Right renal cortex interstitium (tissue), 3 donors: ENCODE measurements at places on chromosomes 2 and 18.

- DNase-seq: no peak
These were observed 8.4 kb upstream of the LIMS2 start for GRCh38 chr2:127683757-127684156.

- no peak for DNase-seq
These were observed 38.3 kb downstream of the GCG start for GRCh38 chr2:162113776-162114168.

DNA sequence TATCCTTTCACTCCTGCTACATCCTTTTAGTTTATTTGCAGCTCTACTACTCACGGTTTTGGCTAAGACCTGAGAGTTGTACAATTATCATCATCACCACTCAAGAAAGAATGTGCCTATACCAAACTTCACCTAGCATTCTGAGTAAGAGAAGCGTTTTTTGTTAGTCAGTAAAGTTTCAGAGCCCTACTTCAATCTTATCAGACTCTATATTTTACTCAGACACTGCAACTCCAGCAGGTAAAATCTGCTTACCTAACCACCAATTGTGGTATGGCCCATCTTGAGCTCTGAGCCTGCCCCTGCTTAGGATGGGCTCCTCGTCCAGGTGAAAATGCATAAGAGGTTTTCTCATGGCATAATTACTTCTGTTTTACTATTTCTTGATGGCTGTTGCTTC is 37.1 kb downstream of the ICOS start:
- no peak for DNase-seq

DNA sequence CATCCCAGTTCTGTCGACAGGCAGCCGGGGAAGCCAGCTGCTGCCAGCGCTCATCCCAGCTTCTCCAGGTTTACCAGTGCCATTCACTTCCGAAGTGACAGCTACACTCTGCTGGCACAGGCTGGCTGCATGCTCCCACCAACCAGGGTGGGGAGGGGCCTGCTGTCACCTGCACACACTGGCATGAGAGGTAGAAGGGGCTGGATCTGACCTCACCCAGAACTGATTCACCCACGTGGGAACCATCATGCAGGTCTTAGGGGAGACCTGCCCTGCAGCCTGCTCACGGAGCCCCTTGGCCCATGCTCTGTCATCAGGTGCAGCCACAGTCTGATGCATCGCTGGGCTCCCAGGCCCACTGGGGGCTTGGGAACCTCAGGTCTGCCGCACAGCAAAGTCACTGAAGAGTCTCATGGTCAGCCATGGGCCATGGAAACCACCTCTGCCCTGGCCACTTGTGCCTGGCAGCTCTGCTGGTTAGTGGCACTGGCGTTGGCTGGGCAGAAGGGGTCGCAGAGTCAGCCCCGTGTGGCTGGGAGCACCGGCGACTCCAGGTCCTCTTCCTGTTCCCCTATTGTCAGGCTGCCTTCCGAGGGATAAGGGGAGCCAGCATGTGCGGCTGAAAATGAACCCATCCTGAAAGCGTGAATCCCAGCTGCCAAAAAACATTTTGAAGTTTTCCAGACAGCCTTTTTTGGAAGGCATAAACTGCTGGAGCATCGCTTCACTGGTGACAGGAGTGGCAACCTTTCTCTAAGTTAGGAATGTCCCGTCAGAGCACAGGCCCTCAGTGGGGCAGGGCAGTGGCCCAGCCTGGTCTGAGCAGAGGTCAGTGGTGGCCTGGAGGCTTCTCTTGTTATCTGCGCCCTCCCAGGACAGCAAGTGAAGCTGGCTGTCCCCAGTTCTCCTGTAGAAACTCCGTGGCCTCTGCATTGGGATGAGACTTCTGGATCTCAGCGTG is 157.8 kb downstream of the SEPTIN10 start:
- no peak for DNase-seq

- no peak for DNase-seq
These were observed 1.4 kb downstream of the SP110 start for GRCh38 chr2:230218421-230218820.

GRCh38 chr18:77376043-77376732 is 126.5 kb downstream of the GALR1 start:
- DNase-seq: no peak

DNA sequence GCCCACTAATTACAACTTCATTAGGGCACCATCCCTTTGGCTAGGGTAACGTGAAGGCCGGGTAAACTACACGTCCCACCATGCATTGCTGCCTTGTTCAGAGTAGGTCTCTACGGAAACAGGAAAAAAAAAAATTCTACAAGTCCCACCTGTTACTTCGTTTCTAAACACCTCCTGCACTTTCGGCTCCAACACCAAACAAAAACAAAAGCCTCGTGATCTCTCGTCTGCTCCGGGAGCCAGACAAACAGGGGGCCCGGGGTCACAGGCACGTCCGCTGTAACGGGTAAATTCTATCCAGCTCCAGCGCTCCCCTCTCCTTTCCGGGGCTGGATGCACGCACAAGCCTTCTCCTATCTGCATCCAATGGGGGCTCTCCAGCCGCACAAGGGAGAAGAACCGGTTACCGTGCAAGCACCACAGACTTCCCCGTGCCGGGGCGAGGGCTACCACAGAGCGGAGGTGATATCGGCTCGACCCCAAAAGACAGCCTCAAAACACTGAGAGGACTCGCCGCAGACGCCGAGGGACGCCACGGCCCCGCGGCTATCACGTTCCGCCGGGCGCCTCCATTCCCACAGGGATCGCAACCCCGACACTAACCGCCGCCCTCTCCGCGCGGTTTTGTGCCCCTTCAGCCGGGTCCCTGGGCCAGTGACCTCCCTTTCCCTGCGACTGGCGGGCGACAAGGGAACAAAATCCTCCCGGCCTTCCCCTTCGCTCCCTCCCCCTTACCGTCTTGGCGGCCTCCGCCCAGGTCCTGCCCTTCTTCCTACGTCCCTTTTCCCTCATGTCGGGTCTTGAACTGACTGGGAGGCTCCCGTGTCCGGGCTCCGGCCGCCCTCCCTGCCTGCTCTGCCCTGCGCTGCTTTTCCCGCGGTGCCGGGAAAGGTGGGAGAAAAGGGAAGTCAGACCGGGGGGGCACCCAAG is 591 bp downstream of the ASXL2 start:
- no peak for DNase-seq

- no peak for DNase-seq
These were observed 97.1 kb upstream of the TNP1 start for GRCh38 chr2:216956820-216957493.

DNA sequence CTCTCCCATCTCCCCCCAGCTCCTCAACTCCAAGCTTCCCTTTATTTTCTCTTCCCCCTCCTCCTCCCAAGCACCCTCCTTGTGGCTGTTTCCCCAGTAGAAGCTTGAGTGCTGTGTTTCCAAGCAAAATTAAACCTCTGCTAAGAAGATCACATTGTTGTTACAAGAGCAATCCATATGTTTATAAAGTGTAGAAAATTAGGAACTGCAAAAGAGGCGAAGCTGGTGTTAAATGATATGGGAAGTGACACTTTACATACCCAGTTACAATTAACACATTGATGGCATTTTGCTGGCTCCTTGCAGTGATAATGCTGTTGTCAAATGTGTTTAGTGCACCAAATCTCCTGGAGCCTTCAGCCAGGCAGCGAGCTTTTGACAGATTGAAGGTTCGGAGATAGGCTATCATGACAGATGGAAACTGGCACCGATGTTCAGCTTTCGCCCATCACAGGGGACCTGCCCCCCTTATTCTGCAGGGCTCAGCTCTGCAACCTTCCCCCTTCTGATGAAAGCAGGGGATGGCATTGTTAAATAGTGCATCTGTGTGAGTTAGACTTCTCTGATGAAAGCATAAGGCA is 259.8 kb upstream of the ATP5MC3 start:
- no peak for DNase-seq

DNA sequence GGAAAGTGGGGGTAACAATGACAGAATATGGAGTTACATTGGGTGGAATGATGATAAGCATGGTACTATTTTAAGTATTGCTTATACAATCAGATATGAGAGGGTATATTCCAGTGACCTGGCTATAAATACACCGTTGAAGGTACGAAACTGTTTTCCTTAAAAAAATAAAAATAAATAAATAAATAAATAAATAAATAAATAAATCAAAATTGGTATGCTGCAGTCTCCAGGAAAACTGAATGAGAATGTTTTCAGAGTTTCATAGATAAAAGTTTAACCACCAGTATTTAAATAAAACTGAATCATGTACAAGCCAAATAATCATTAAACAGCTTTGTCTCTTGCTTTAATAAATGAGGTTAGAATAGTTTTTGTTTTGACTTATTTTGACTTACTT is 71.4 kb downstream of the METTL8 start:
- no peak for DNase-seq

- no peak for DNase-seq
These were observed 55.1 kb downstream of the AAK1 start for GRCh38 chr2:69588403-69588802.

GRCh38 chr2:11870584-11870983 is 124.2 kb downstream of the LPIN1 start:
- DNase-seq: no peak

GRCh38 chr2:147845411-147845971 is 662 bp downstream of the ACVR2A start:
- DNase-seq: peak; percentile 16

DNA sequence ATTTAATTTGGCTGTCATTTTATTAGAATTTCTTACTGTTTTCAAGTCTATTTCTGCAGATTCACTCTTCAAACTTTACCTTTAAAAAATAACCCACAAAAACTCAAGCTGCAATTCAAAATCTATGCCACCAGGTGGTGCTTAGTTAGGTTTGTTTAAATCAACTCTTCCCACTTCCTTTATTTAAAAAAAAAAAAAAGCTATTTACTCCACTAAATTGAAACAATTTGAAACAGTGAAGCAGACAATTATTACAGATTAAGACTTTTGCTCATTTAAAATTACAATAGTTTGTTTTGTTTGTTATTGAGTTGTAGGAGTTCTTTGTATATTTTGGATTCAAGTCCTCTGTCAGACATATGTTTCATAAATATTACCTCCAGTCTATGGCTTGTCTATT is 300.0 kb downstream of the PDE11A start:
- DNase-seq: no peak

DNA sequence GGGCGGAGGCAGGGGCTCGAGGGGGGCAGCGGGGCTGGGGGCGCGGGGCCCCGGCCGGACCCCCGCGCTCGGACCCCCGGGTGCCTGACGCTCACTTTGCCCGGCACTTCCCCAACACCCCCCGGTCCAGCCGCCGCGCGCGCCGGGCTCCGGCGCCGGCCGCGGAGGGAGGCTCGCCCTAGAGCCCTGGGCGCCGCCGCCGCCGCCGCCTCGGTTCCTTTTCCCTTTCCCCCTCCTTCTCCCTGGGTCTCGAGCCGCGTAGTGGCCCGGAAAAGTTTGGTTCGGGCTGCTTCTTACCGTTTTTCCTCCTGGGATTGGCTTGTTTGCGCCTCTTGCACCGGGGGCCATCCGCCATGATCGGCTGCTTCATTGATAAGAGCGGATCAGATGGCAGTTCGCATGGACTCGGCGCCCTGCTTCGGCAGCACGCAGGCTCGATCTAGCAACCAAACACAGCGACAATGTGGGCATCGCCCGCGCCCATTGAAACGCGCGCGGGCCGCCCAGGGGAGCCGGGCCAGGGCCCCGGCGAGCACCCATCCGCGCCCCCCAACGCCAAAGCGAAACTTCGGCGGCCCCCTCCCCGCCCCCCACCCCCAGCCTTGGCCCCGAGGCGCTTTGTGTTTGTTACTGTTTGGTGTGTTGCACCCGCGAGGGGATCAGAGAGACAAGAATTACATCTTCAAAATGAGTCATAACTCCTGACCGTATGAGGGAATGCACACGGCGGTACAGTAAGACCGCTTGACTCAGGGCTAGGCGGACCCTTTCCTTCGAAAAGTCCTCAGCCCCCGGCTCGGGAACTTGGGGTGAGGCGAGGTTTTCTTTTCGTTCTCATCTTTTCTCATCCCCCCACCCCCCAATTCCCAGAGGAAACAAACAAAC is 2.7 kb downstream of the ZEB2 start:
- DNase-seq: no peak

DNA sequence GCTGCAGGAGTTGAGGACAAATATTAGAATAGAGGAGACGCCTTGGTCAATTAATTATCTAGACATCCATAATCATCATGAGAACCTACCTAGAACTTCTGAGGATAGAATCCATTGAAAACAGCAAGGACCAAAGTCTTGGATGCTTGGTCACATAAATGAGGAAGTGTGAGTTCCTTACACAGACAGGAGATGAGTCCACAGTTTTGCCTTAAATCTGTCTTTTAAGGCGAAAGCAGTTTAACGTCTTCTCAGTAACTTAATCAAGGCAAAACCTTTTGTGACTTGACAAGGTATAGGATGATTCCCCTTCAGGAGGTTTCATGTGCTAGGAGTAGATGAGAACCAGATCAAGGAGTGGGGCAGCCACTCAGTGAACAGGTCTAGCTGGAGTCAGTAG is 1783.2 kb upstream of the CELF4 start:
- no peak for DNase-seq

GRCh38 chr2:51990684-51991083 is 958.8 kb upstream of the NRXN1 start:
- DNase-seq: no peak
